Endodermal cell (in vitro differentiated cells): ENCODE measurements at places on chromosomes 16 and 17.

DNA sequence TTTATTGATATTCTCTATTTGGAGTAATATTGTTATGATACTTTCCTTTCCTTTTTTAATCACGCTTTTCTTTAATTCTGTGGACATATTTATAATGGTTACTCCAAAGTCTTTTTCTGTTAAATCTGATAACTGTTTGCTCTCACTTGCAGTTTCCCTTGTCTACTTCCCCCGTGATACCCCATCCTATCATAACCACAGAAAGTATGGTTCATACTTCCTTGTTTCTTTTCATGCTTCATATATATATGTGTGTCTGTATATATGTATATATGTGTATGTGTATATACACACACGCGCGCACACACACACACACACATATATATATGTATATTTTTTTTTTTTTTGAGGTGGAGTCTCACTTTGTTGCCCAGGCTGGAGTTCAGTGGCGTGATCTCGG lies 23.5 kb downstream of the SPECC1 start:
- H3K4me3 ChIP-seq, result no peak overlapping the region
- H3K4me1 ChIP-seq, result no peaks in the 10 kb centered on the region
- DNase-seq, result no peak
- no peak overlapping the region for H3K27ac ChIP-seq
- H3K27me3 ChIP-seq, result no peaks in the 10 kb centered on the region

DNA sequence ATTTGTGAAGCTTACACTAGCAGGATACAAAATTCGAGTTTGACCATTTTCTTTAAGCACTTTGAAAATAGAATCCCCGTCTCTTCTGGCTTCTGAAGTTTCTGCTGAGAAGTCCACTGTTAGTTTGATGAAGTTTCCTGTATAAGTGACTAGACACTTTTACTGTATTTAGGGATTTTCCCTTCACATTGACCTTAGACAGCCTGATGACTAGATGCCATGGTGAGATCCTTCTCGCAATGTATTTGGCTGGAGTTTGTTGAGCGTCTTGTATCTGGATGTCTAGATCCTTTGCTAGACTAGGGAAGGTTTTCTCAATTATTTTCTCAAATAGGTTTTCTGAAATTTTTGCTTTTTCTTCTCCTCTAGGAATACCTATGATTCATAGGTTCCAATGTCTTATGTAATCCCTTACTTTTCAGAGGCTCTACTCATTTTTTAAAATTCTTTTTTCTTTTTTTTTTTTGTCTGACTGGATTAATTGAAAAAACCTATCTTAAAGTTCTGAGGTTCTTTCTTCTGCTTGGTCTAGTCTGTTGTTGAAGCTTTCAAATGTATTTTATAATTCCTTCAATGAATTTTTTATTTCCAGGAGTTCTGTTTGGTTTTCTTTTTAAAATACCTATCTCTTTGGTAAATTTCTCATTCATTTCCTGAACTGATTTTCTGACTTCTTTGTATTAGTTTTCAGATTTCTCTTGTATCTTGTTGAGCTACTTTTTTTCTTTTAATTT lies 63.7 kb upstream of the ABCC11 start:
- H3K36me3 ChIP-seq, result peaks cover 45% of the 10 kb centered on the region
- H3K27ac ChIP-seq, result no peak overlapping the region
- peaks cover 6% of the 10 kb centered on the region for H3K4me1 ChIP-seq
- no peaks in the 10 kb centered on the region for H3K27me3 ChIP-seq

DNA sequence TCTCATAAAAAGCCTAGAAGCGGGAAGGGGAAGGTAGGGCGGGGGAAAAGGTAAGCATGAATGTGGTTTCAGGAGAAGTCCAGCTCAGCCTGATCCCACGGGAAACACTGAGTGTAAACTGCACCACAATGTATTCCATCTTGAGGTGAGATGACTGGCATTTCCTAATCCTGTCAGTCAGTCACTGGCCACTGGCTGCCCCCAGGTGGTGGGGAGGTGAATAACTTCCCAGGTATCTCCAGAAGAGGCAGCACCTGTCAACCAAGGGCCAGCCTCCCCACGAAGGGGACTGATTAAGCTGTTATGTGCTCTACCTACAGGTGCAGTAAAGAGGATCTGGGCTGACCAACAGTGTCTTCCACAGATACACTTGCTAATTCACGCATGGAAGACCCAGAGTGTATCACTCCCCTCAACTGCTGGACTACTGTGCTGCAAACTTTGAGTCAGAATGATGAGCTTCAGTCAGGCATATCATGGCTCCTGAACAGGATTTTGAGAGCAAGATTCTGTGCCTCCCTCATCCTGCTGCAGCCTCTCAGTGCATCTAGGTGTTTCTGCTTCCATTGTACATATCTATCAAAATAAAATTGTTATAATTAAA lies 108.5 kb upstream of the CCL2 start:
- no peaks in the 10 kb centered on the region for H3K27me3 ChIP-seq
- H3K4me1 ChIP-seq, result peaks cover 14% of the 10 kb centered on the region
- H3K27ac ChIP-seq, result no peak overlapping the region
- no peak overlapping the region for H3K4me3 ChIP-seq
- no peaks in the 10 kb centered on the region for H3K36me3 ChIP-seq

DNA sequence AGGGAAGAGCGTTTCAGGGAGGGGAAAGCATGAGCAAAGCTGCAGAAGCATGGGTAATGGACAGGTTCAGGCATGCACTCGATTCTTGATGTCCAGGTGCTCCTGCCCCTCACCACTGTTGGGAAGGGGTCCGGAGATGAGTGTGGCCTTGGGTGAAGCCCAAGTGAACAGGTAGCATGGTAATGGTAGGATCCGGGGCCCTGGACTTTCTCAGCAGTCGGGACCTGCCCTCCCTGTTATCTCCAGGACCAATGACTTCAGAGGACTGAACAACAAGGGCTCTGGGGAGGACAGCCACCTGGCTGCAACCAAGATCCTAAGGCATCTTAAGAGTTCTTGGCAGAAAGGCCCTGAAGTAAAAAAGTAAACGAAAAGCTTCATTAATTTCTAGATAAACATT lies 306.8 kb downstream of the CPPED1 start:
- no peaks in the 10 kb centered on the region for H3K27me3 ChIP-seq
- no peaks in the 10 kb centered on the region for H3K36me3 ChIP-seq
- H3K4me3 ChIP-seq, result no peak overlapping the region
- H3K4me1 ChIP-seq, result no peaks in the 10 kb centered on the region

DNA sequence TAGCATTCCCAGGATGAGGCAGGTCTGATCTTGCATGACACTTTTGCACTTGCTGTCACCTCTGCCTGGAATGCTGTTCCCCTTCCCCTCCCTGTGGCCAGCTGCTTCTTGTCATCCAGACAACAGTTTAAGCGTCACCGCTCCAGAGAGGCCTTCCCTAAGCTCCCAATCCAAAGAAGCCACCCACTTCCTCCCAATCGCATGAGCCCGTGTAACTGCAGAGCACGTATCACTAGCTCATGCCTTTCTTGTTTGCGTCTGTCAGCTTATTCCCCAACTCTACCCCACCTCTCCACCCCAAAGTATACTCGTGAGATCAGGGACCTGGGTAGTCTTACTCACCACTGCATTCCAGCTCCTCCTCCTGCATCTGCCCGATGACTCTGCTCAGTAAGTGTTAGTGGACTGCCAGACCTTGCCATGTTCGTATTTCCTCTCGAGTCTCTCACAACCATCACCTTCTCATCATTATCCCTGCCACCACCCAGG lies 92.8 kb downstream of the GAS7 start:
- no peaks in the 10 kb centered on the region for H3K4me1 ChIP-seq
- H3K4me3 ChIP-seq, result no peak overlapping the region
- DNase-seq, result peak; percentile 66

GRCh38 chr16:83953796-83954576 lies 946 bp downstream of the OSGIN1 start:
- H3K4me3 ChIP-seq, result peak overlapping the region; percentile 65
- H3K27me3 ChIP-seq, result no peaks in the 10 kb centered on the region
- no peak overlapping the region for H3K27ac ChIP-seq
- peak; percentile 76 for DNase-seq

DNA sequence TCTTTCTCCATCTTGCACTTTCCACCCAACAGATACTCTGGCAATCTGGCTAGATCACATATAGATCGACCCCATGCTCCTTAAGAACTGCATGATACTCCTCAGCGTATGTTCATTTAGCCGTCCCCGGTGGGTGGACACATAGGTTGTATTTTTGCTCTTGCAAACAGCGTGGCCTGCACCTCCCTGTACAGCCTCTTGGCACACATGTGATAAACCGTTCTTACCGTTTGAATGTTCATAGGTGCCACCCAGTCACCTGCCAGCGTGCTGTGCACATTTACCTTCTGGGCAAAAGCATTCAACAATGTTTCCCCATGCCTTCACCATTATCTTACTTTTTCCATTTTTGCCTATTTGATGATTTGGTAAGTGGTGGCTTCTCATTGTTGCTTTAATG lies 6.2 kb downstream of the TNP2 start:
- no peak overlapping the region for H3K4me3 ChIP-seq
- H3K27ac ChIP-seq, result no peak overlapping the region
- no peaks in the 10 kb centered on the region for H3K36me3 ChIP-seq
- no peaks in the 10 kb centered on the region for H3K4me1 ChIP-seq
- no peak for DNase-seq

DNA sequence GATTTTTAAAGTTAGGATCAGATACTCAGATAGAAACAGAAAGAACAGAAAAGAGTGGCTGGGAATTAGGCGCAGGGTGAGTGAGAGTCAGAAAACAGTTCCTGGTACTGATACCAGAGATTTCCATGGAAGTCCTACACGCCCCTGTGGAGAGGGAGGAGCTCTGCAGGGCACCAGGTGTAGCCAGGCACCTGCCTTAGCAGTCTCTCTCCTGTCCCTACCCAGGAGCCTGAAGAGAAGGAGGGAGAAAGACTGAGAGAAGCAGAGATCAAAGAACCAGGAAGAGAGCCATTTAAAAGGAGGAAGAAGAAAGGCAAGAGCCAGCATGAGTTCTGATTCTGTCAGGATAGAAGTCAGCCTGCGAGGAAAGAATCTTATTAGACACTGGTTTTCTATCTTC lies 65.0 kb downstream of the CBLN1 start:
- DNase-seq, result peak; percentile 62
- H3K27ac ChIP-seq, result no peak overlapping the region
- H3K27me3 ChIP-seq, result no peaks in the 10 kb centered on the region
- H3K4me1 ChIP-seq, result peaks cover 5% of the 10 kb centered on the region
- no peak overlapping the region for H3K4me3 ChIP-seq

DNA sequence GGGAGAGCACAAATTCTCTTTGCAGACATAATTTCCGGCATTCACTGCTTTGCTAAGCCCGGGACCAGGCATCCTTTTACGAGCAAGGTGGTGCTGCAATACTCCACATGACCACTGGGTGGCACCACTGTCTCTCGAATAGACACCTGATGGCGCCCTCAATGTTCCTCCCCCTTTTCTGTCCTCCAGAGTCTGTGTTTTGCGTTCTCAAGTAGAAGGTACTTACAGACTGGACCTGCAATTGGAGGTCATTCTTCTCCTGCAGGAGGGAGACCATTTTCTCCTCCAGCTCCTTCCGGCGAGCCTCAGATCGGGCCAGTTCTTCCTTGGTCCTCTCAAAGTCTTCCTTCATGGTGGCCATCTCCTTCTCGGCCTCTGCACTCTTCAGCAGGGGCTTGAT lies 45.2 kb downstream of the MYH13 start:
- peak; percentile 98 for DNase-seq
- H3K36me3 ChIP-seq, result no peaks in the 10 kb centered on the region
- no peaks in the 10 kb centered on the region for H3K4me1 ChIP-seq
- no peak overlapping the region for H3K27ac ChIP-seq
- H3K4me3 ChIP-seq, result no peak overlapping the region

DNA sequence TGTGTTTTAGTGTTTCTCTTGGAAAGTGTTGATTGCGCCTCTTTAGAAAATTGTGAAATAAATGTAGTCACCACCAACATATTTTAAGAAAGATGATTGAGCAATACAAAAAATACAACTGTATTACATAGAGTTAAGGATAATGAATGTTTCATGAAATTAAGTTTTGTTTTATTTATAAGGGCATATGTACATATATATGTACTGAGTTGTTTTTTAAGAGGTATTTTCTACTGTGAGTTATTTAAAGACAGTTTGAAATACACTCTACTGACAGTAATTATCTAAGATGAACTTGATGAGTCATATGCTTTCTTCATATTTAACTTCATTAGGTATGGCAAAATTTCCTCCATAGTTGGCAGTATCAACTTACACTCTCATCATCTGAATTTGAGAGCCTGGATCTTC lies 411.7 kb downstream of the HS3ST3B1 start:
- H3K27ac ChIP-seq, result no peak overlapping the region
- no peak overlapping the region for H3K4me3 ChIP-seq
- no peaks in the 10 kb centered on the region for H3K4me1 ChIP-seq
- no peaks in the 10 kb centered on the region for H3K36me3 ChIP-seq

GRCh38 chr16:30005341-30006094 lies 5.3 kb downstream of the DOC2A start:
- no peak overlapping the region for H3K4me3 ChIP-seq
- DNase-seq, result peak; percentile 75
- peaks cover 8% of the 10 kb centered on the region for H3K27me3 ChIP-seq
- H3K36me3 ChIP-seq, result peaks cover 15% of the 10 kb centered on the region
- H3K27ac ChIP-seq, result no peak overlapping the region

GRCh38 chr17:14331225-14331981 lies 30.5 kb downstream of the HS3ST3B1 start:
- no peaks in the 10 kb centered on the region for H3K27me3 ChIP-seq
- H3K4me1 ChIP-seq, result peaks cover 19% of the 10 kb centered on the region
- H3K4me3 ChIP-seq, result no peak overlapping the region

DNA sequence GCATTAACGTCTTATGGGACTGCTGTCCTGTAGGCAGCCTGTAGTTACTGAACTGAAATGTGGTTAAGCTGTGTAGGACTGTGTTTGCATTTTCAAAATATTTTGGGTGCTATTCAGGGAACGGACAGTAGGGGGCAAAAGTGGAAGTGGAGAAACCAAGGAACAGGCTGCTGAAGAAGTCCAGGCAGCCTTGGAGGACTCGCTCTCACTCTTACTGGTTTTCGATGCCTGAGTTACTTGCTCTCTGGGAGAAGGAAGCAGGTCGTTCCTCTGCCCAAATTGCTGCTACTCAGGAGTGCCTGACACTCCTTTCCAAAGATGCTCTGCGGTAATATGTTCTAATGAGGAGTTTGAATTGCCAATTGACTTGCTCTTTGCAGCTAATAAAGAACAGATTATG lies 64.5 kb upstream of the RBFOX1 start:
- H3K27ac ChIP-seq, result no peak overlapping the region
- peaks cover 3% of the 10 kb centered on the region for H3K27me3 ChIP-seq
- DNase-seq, result peak; percentile 85
- no peak overlapping the region for H3K4me3 ChIP-seq
- H3K4me1 ChIP-seq, result no peaks in the 10 kb centered on the region

DNA sequence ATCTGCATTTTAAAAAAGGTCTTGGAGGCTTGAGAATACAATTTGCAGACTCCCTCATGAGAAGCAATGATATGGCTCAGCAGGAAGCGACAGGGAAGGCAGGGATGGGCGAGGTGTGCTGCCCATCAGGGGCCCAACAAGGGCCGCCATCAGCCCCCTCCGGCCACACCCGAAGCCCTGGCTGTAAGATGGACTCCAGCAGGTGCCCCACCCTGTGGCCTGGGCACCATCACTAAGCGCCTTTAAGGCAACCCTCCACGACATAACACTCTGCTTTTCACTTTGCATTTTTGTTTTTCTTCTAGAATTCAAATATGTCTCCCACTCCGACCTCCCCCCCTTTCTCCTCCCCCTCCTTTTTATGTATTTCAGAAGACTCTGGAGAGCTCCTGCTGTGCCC lies 52.2 kb upstream of the RCVRN start:
- no peak for DNase-seq
- H3K36me3 ChIP-seq, result no peaks in the 10 kb centered on the region
- no peaks in the 10 kb centered on the region for H3K27me3 ChIP-seq
- no peak overlapping the region for H3K4me3 ChIP-seq
- no peaks in the 10 kb centered on the region for H3K4me1 ChIP-seq
